Naive thymus-derived CD8-positive, alpha-beta T cell (primary cell): ENCODE measurements at places on chromosomes 13 and 19. TPM values are rescaled to one million over a fixed set of nuclear protein-coding genes. Genes with fewer than 3 reads are reported as not detected.
A peak's percentile ranks its signal among the peaks of the same experiment; 100 is the strongest.

FFAR1 gene
- not detected for total RNA-seq

INTS6 gene
- total RNA-seq = 66.5 TPM

ZNF626 gene
- total RNA-seq = 17.8 TPM

DNA sequence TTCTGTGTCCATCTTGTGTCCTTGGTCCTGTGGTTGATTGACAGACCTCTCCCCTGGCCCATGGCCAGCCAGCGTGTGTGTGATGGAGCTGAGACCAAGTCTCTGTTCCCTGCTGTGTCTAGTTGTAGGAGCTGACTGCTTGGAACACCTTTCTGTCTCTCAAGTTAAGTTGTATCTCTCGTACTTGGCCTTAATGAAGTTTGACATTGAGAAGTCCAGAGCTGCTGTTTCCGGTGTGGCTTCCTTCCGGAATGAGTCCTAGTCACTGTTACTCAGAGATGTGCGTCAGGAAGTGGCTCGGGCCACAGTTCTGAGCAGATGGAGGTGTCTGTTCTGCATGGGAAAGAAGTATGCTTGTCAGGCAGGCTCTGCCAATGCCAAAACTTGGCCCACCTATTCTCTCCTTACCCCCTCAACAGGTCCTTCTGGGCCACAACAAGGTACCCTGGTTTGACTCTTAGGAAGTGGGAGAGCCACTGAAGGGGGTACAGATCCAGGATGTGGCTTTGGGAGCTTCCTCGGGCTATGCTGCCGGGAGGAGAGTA, 54.3 kb downstream of the GATAD2A start:
- H3K4me1 ChIP-seq = peaks cover 89% of the 10 kb centered on the region
- H3K27me3 ChIP-seq = no peaks in the 10 kb centered on the region
- H3K4me3 ChIP-seq = peak overlapping the region; percentile 86
- peak; percentile 52 for DNase-seq

DNA sequence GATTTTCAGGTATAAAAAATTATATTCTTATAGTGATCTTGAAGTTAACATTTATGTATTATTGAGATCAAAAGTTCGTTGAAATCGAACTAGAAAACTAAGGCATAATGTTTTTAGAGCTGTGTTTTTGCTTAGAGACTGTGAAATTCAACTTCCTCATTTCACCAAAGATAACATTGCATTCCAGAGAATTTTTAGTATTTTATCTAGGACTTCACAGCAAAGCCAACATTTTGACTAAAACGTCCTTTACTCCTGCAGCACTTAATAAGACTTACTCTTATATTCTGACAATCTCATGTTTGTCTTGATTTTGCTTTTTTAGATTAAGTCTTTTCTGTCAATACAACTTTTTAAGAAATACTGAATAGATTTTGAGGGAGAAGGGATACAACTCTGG, 4.7 kb downstream of the KCTD4 start:
- H3K4me3 ChIP-seq = no peak overlapping the region
- no peaks in the 10 kb centered on the region for H3K36me3 ChIP-seq
- no peaks in the 10 kb centered on the region for H3K27me3 ChIP-seq
- no peak for DNase-seq

DNA sequence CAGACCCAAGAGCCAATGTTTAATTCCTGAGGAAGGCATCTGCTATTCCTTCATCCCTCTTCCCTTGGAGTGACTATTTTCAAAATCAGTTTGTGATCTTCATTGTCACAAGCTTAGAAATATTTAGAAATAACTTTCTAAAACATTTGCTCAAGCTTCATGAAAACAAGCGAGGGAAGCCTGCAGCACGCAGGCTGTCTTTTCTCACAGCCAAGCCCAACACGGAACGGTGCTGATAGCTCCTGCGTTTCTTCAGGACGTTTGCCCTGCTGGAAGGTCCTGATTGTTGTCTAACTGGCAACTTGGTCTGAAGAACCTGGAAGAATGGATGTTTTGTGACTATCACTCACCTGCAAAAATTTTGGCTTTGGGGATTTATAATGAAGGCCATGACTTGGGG, 152.5 kb downstream of the FGF9 start:
- H3K36me3 ChIP-seq = no peaks in the 10 kb centered on the region
- no peak for DNase-seq
- H3K27ac ChIP-seq = no peak overlapping the region
- H3K27me3 ChIP-seq = peaks cover 5% of the 10 kb centered on the region
- no peaks in the 10 kb centered on the region for H3K4me1 ChIP-seq
- H3K4me3 ChIP-seq = no peak overlapping the region

DNA sequence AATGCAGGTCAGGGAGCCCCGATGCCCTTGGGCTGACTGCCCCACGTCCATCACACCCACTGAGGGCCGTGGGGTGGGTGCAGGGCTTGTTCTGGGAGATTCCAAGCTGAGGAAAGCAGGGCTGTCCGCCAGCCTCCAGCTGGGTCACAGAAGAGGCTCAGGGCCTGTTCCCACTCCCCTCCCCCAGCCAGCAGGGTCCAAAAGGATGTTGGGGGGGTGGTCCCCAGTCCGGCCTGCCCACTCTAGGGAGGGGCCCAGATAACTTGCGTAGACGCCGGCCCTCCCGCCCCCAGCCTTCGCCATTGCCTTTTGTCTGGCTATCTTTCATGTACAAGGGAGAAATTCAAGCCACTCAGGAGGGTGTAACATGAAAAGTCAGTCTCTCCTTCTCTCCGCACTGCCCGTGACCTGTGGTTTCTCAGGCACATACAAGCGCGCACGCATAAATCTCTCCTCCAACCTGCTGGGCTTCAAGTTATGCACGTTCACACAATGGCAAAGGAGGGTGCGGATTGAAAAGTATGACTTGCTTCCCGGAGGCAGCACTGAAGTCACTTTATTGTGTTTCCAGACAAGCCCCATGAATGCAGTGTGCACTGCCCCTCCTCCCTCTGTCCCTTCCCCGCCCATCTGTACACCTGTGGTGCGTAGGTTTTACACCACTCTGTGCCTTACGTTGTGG, 20.2 kb downstream of the CARM1 start:
- H3K27me3 ChIP-seq = no peaks in the 10 kb centered on the region
- peaks cover 5% of the 10 kb centered on the region for H3K36me3 ChIP-seq
- no peak overlapping the region for H3K27ac ChIP-seq
- H3K4me1 ChIP-seq = peaks cover 16% of the 10 kb centered on the region

DNA sequence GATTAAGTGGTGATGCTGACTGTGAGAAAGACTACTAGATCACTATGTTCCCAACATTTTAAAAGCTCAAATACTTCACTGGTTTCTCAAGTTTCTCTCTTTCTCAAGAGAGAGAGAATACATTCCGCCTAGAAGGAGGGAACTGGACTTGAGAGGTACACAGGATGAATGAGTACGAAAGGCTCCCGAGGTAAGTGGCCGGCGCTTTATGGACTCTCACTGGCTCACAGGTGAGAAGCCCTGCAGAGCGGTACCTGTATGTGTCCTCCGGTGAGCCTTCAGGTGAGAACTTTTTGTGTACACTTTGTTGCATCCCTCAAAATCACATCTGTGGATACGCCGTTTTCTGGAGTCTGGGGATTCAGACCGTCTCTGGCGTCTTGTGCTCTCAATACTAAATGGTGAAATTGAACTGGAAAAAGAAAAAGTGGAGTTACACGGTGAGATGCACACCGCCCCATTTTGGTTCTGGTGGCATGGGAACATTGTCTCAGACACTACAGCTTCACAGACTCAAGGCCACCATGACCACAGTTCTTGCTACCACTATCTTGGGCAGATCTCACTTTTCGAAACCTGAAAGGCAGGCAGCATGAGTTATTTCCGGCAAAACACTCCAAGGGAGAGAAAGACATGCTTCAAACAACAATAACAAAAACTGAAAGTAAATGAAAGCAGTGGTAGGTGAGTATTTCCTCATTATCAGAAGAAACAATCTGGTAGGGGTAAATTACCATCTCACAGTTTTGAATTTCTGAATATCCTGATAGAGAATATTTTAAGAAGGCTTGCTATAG, 418.9 kb downstream of the KLF12 start:
- no peaks in the 10 kb centered on the region for H3K27me3 ChIP-seq
- DNase-seq = peak; percentile 57
- H3K4me1 ChIP-seq = peaks cover 15% of the 10 kb centered on the region
- peak overlapping the region; percentile 79 for H3K4me3 ChIP-seq

DNA sequence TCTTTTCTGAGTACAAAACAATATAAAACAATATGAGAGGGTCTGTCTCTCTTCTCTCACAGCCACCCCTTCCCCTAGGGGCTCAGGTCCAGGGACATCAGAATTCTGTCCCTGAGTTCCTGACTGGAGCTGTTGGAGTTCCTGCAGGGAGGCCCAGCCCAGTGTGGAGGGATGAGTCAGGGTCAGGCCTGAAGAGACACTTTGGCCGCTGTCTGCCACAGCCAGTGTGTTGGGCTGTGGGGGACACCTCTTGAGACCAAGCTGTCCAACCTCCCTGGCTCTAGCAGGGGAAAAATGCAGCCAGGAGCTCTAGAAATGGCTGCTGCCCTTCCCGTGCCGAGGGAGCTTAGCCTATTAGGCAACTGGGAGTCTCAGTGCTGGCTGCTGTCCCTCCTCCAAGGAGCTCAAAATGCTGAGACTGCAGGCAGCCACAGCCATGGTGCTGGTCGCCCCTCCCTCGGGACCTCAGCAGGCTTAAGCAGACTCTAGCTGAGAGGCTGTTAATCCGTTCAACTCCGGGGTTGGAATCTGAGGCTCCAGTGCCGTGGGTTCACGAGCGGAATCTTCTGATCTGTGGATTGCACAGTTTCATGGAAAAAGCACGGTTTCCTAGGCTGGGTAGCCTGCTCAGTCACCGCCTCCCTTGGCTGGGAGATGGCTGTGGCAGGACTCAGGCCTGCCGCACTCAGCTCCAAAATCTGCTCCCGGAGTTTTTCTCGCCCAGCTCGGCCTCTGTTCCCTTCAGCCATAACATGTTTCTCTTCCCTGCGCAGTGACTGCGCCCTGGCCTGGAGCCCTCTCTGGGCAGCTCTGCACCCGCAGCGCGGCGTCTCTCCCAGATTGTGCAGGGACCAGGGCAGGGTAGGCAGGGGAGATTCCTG, 3.8 kb upstream of the ZNF626 start:
- peaks cover 8% of the 10 kb centered on the region for H3K4me1 ChIP-seq
- no peak overlapping the region for H3K27ac ChIP-seq
- no peak for DNase-seq
- H3K4me3 ChIP-seq = no peak overlapping the region

GRCh38 chr13:23792680-23793079, 96.5 kb downstream of the MIPEP start:
- H3K27me3 ChIP-seq = no peaks in the 10 kb centered on the region
- H3K4me1 ChIP-seq = peaks cover 9% of the 10 kb centered on the region
- no peak for DNase-seq
- peaks cover 10% of the 10 kb centered on the region for H3K36me3 ChIP-seq
- H3K27ac ChIP-seq = no peak overlapping the region

GRCh38 chr13:25180775-25181537, 8.9 kb upstream of the AMER2 start:
- H3K27me3 ChIP-seq = peaks cover 21% of the 10 kb centered on the region
- no peak overlapping the region for H3K27ac ChIP-seq
- no peak overlapping the region for H3K4me3 ChIP-seq
- H3K36me3 ChIP-seq = no peaks in the 10 kb centered on the region
- no peak for DNase-seq

- no peak for DNase-seq
- no peak overlapping the region for H3K4me3 ChIP-seq
- H3K27ac ChIP-seq = no peak overlapping the region
- H3K36me3 ChIP-seq = no peaks in the 10 kb centered on the region
- no peaks in the 10 kb centered on the region for H3K4me1 ChIP-seq
Observed at GRCh38 chr13:23707674-23708073, 137.5 kb downstream of the TNFRSF19 start.

GRCh38 chr19:34504273-34504808, 22.8 kb downstream of the WTIP start:
- no peak for DNase-seq
- peaks cover 12% of the 10 kb centered on the region for H3K4me1 ChIP-seq
- no peak overlapping the region for H3K27ac ChIP-seq
- H3K36me3 ChIP-seq = no peaks in the 10 kb centered on the region
- peaks cover 32% of the 10 kb centered on the region for H3K27me3 ChIP-seq

- H3K27ac ChIP-seq = no peak overlapping the region
- H3K4me1 ChIP-seq = no peaks in the 10 kb centered on the region
- H3K27me3 ChIP-seq = no peaks in the 10 kb centered on the region
- H3K4me3 ChIP-seq = no peak overlapping the region
- DNase-seq = no peak
- no peaks in the 10 kb centered on the region for H3K36me3 ChIP-seq
Observed at GRCh38 chr19:1563251-1563650, 4.9 kb downstream of the MEX3D start.

DNA sequence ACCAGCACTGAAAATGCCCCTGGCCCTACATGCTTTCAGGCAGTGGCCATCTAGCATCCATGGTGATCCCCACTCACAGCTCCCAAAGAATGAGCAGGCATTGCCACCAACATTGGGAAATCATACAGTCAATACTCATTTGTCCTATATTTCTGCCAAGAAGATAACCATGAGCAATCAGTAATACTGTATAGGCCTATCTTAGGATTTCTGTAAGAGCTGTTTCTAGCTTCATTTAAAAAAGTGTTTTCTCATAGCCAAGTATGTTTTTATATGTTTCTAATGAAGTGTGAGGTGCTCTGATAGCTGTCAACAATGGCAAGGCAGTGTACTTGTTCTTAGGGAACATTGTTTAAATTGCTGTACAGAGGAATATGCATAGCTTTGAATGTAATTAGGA, 428.7 kb downstream of the FGF9 start:
- H3K4me3 ChIP-seq = no peak overlapping the region
- no peak for DNase-seq
- H3K36me3 ChIP-seq = peaks cover under 1% of the 10 kb centered on the region
- peaks cover under 1% of the 10 kb centered on the region for H3K4me1 ChIP-seq
- no peak overlapping the region for H3K27ac ChIP-seq

DNA sequence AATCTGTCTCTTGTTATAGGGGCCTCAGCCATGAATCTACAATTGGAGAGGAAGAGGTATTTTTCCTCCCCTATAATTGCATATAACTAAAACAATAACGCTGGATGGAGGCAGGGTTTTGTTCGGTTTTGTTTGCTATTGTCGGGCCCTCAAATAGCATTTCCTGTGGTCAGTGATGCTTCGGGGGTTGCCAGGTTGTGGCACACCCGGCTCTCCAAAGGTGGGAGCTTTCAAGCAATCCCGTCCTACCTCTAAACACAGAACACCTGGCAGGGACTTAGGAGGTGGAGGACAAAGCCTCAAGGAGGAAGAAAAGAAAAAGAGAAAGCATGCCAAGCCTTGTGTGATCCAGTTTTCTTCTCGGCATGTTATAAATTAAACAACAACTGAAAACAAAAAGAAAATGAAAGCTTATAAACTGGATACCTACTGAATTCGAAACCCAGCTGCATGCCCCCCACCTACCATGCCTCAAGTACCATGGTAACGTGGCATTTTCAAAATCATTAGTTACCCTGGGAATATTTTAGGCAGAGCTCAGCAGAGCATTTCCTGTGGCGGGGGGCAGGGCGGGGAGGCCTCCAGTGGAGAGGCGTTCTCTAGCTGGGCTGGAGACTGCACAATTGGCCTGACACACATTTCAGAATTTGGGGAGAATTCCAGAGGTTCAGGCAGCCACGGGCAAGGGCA, 213.8 kb downstream of the DCLK1 start:
- no peak overlapping the region for H3K4me3 ChIP-seq
- H3K27ac ChIP-seq = no peak overlapping the region
- no peaks in the 10 kb centered on the region for H3K27me3 ChIP-seq
- H3K36me3 ChIP-seq = no peaks in the 10 kb centered on the region
- DNase-seq = no peak
- H3K4me1 ChIP-seq = no peaks in the 10 kb centered on the region
